Activated T-helper 2 cell treated with anti-CD3 and anti-CD28 coated beads, Interferon-gamma antibody, Interleukin-2, Interleukin-4, amounts not matched to agents 10 μg/mL and 5 μg/mL and 100 μg/mL, durations not matched to agents 14 hours and 24 hours and 36 hours (primary cell): ENCODE measurements at places on chromosomes 12 and 14. TPM values are rescaled to one million over a fixed set of nuclear protein-coding genes. Genes with fewer than 3 reads are reported as not detected.

Gene RFLNA
- total RNA-seq, result not detected in 2 replicates

Gene HHIPL1
- not detected in 2 replicates for total RNA-seq

Gene KLRC4
- total RNA-seq, result not detected in 2 replicates

Gene CLEC1B
- not detected in 2 replicates for total RNA-seq

Gene KCNA5
- not detected in 2 replicates for total RNA-seq

Gene TTC6
- not detected in 2 replicates for total RNA-seq

Gene PKP2
- total RNA-seq, result 0.11 TPM in 1 of 2 replicates, not detected in the other

Gene OR11H6
- not detected in 2 replicates for total RNA-seq

Gene FGF23
- total RNA-seq, result not detected in 2 replicates

Gene NEDD8
- total RNA-seq, result 194 and 202 TPM in 2 replicates

Gene LGR5
- not detected in 2 replicates for total RNA-seq

Gene TAS2R46
- 1.3 and 2.0 TPM in 2 replicates for total RNA-seq

Gene FGF6
- not detected in 2 replicates for total RNA-seq

Gene RASSF3
- total RNA-seq, result 35.7 and 35.8 TPM in 2 replicates

Gene RGS6
- total RNA-seq, result 2.8 and 3.7 TPM in 2 replicates

Gene DTX3
- 17.7 and 21.7 TPM in 2 replicates for total RNA-seq

Gene OTOGL
- 0.16 TPM in 1 of 2 replicates, not detected in the other for total RNA-seq

Gene SDR9C7
- total RNA-seq, result not detected in 2 replicates

Gene NGB
- total RNA-seq, result not detected in 2 replicates

Gene C12orf54
- total RNA-seq, result not detected in 2 replicates

Gene TPH2
- not detected in 2 replicates for total RNA-seq

Gene SIX1
- 0.30 and 0.48 TPM in 2 replicates for total RNA-seq

Gene CABP1
- total RNA-seq, result 0.27 and 0.41 TPM in 2 replicates

Gene AKAP5
- total RNA-seq, result 2.3 and 2.5 TPM in 2 replicates

Gene RAD51B
- total RNA-seq, result 25.1 and 30.1 TPM in 2 replicates

Gene SLC17A8
- total RNA-seq, result not detected in 2 replicates

Gene CELA1
- total RNA-seq, result not detected in 2 replicates

Gene CLEC4C
- not detected in 2 replicates for total RNA-seq

Gene AQP5
- not detected in 2 replicates for total RNA-seq

Gene ERBB3
- 0.11 and 0.71 TPM in 2 replicates for total RNA-seq

Gene BAZ1A
- total RNA-seq, result 81.7 and 85.7 TPM in 2 replicates
